ENCODE measurements at places on chromosomes 6 and 20.

- DNase-seq, result no peak
These were observed 217.3 kb upstream of the TENT5A start for GRCh38 chr6:81969814-81970213.

DNA sequence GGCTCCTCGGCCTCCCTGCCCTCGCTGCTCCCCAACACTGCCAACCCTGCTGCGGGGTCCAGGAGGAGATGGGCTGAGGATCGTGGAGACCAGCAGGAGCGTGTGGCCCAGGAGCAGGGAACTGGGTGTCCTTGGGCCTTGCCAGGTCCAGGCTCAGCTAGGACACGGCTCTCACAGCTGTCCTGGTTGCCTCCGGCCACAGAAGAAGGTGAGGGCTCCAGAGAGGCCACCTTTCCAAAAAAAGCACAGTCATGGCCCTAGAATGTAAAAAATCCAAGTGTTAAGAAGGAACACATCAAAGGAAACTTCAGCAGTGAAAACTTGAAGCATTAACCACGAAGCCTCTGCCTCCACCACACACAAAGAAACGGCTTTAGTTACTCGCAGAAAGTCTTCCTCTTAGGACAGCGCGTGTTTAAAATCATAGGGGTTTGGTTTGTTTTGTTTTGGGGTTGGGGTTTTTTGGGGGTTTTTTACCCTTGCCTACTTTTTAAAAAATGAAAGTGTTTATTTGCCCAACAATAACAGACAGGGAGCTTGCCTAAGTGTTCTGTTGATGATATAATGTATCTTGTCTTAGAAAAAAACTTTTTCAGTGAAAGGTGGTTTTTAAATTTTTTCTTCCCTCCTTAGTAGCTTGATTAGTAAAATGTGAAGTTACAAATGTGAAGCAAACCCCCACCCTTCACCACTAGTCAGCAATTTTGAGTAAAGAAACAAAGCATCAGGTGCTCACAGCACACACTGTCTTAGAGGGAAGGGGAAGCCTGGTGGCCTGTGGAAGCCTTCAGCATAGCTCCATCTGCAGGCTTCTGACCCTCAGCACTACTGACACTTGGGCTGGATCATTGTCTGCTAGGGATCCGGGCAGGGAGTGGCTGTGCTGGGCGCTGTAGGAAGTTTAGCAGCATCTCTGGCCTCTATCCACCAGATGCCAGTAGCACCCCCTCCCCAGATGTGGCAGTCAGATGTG, 60.0 kb downstream of the PTPN1 start:
- peak; percentile 60 for DNase-seq

- DNase-seq, result no peak
These were observed 312.0 kb upstream of the NT5E start for GRCh38 chr6:85137865-85138264.

DNA sequence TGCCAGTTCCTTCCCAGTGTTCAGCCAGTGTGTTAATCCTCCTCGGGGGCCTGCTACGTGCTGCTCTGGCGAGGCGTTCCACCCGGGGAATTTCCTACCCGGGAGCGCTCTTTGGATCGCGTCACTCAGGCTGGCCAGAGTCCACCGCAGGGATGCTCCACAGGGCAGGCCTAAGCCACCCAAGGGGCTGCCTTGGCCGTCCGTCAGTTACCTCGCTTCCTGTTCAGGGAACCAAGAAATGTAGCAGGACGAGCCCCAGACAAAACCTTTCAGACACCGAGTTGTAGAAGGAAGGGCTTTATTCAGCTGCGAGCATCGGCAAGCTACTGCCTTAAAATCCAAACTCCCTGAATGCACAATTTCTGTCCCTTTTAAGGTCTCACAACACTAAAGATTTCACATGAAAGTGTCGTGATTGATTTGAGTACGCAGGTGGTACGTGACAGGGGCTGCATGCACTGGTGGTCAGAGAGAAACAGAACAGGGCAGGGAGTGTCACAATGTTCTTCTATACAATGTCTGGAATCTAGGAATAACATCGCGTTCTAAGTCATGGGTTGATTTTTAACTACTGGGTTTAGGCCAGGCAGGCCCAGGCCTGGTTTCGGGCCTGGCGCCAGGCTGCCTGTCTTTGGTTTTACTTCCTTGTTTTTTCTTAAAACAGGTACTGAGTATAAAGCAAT, 15.7 kb upstream of the POU5F1 start:
- no peak for DNase-seq

DNA sequence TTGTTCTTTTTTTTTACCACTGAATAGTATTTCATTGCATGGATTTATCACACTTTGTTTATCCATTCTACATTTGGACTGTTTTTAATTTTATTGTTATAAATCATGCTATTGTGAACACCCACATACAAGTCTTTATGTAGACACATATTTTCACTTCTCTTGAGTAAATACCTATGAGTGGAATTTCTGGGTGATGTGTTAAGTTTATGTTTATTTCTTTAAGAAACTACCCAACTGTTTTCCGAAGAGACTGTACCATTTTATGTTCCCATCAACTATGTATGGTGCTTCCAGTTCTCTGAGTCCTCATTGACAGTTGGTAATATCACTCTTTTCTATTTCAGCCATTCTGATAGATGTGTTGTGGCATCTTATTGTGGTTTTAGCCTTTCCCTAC, 54.0 kb downstream of the RIN2 start:
- no peak for DNase-seq

DNA sequence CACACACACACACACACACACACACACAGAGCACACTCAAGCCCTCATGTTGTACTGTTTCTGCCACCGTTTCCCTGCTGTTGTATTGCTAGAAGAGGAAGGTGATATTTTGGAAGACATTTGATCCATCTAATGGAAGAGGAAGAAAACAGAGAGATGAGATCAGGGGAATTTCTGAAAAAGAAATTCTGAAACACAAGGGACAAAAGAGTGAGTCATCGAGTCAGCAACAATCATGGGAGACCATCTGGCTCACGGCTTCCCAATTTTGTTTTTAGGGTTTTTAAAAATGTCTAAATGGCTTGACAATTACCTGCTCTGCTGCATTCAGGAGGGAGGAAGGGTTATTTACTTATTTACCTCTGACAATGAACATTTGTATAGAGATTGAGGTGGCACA, 22.0 kb downstream of the SOX4 start:
- DNase-seq, result no peak

- no peak for DNase-seq
These were observed 14.4 kb downstream of the DLL1 start for GRCh38 chr6:170276369-170277057.

GRCh38 chr6:116278854-116279231, 887 bp downstream of the TSPYL1 start:
- DNase-seq, result peak; percentile 23
